ENCODE measurements at places on chromosomes 13 and 19.

DNA sequence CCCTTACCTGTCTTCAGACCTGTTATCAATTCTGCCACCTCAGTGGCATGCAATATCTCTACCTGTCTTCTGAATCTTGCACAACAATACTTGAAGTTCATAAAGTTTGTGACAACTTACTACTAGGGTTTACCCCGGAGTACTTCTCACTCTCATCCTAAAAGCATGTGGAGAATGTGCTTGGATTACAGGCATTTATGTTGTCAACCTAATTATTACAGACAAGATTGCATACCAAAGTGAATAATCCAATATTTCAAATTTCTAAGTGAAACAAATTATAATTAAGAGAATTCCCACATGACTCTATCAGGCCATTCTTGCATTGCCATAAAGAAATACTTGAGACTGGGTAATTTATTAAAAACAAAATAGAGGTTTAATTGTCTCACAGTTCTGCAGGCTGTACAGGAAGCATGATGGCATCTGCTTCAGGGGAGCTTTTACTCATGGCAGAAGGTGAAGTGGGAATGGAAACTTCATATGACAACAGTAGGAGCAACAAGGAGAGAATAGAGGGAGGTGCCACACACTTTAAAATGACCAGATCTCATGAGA is 661.0 kb upstream of the SPRY2 start:
- no peak for DNase-seq

- DNase-seq: no peak
Observed at GRCh38 chr13:51794964-51795363, 9.0 kb downstream of the DHRS12 start.

GRCh38 chr13:63327584-63327983 is 1911.9 kb upstream of the PCDH20 start:
- DNase-seq: no peak

- no peak for DNase-seq
Observed at GRCh38 chr19:58218899-58219298, 9.8 kb upstream of the ZNF544 start.

GRCh38 chr19:35717665-35718344 is at the start of gene KMT2B:
Gene KMT2B, plus strand, starts transcription at chr19:35718003. Its CDS starts 16 bp downstream, at chr19:35718019.
- DNase-seq: peak; percentile 91

- no peak for DNase-seq
Observed at GRCh38 chr13:75368167-75368566, 113.8 kb downstream of the TBC1D4 start.

DNA sequence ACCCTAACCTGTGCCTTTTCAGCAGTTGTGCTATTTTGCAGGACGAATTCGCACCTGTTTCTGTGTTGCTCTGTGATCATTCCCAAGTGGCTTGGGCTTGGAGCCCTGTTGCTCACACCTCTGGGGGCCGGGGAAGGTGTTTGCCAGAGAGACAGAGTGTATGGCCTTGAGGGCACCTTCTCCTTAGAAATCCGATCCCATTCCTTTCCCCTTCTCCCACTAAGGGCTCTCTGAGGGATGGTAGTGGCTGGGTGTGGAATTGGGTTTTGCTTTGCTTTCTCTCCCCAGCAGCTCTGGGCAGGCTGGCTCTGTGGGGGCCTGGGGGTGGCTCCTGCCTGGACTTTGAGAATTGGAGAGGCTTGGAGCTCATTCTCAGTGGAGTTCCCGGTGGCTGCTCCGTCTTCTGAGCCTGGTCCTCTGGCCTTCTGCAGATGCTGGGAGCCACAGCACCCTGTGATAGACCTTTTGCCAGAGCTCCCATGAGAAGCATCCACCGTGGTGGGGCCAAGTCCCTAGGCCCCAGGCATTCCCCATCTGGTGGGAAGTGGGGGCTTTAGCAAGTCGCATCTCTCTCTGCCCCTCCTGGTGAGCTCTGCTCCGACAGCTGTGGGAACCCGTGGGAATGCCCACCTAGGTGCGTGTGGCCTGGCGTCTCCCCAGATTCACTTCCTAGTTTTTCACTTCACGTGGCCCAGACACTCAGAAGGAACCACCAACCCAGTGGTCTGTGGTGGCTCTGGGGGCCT is 26.1 kb downstream of the ATP11A start:
- DNase-seq: no peak

DNA sequence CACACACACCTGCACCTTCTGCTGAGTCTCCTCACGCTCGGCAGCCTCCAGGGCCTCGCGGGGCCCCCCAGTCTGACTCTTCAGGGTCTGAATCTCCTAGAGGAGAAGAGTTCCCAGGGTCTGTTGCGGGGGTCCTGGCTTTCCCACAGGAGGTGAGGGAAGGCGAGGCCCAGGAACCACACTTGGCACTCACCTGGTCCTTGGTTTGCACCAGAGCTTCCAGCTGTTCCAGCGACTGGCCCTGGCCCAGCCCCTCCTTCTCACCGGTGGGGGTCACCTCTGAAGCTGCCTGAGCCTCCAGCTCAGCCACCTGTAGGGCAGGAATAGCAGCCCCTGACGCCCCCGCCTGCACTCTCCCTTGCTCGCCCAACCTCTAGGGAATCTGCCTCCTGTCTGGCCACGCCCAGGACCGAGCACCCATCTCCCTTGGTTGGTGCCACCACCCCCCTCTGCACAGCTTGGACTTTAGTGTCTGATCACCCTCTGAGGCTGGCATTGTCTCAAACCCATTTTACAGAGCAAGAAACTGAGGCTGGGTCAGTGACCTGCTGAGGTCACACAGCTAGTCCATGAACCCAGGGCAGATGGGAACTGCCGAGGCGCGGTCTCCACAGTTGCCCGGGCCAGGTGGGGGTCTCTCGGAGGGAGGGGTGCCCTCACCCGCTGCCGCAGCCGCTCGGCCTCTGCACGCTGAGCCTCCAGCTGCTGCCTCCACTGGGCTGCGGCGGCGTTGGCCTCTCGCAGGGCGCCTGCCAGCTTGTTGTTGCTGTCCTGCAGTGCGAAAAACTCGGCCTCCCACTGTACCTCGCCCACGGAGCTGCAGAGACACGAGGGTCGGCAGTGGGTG is 9.5 kb downstream of the HOMER3 start:
- no peak for DNase-seq

DNA sequence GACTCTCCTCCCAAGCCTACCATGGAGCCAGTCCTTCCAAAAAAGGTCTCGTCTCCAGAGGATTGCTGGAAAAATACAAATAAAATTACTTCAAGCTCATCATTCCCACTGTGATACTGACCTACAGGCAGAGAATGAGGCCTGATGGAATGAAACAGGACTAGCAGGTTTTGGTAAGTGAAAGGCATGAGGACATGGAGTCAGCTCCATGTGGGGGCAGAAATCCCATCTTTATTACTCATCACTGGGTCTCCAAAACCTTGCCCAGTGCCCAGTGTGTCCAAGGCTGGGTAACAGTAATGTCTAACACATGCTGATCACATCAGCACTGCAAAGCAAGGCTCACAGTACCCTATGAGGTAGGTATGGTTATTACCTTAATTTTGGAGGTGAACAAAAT is 235.4 kb downstream of the DNAJC15 start:
- DNase-seq: no peak

DNA sequence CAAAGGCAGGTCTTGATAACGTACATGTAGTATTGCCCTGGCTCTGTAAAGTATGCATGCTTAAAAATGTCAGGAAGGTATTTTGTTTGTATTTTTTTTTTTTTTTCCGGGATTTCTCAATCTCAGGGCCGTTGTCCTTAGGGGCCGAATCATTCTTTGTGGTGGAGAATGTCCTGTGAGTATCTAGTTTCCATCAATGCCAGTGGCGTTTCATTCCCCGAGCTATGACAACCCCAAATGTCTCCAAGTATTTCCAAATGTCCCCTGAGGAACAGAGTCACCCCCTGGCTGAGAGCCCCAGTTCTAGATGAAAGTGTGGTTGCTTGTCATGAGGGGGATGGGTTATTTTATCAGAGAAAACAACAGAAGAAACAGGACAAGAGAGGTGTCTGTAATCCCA is 68.7 kb downstream of the ACSBG2 start:
- DNase-seq: no peak

GRCh38 chr13:100394005-100394695 is 194.4 kb downstream of the GGACT start:
- DNase-seq: no peak
